Adipocyte (in vitro differentiated cells): ENCODE measurements at places on chromosomes 16 and 17.

- DNase-seq, result no peak
Observed at GRCh38 chr17:45274033-45274432, 12.1 kb upstream of the SPATA32 start.

DNA sequence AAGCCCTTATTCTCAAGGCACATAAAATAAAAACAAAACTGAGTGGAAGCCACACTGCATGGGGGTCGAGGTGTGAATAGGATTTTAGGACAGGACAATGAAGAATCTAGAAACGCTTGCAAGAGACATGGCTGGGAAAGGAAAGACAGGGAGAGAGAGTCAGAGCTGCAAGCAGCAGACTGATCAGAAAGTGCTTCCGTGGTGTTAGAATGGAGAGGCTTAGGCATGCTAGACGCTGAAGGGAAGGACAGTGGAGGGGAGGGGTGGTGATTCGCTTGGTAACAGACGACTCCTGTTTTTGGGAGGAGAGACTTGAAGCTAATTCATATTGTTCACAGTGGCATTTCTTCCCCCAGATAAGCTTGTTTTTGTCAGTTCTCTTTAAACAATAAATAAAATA lies 173.5 kb downstream of the AIPL1 start:
- no peak for DNase-seq

- DNase-seq, result no peak
Observed at GRCh38 chr17:58250344-58251011, 12.1 kb downstream of the LPO start.

DNA sequence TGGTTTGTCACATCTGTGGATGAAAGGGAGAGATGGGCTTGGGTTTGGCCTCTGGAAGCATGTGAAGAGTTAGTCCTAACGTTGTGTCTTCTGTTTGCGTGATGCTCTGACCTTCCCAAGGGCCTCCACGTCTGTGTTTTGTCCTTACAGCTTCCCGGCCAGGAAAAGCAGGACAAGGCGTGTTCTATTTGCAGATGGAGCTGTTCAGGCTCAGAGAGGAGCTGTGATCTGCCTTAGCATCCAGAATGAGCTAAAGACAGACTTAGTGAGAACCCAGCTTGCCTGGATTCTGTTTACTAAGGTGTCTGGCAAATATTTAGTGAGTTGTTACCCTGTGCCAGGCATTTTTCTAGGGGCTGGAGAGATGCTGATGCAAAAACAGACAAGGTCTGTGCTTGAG lies 282.1 kb downstream of the CBLN1 start:
- DNase-seq, result no peak

- no peak for DNase-seq
Observed at GRCh38 chr16:15932939-15933338, 16.5 kb upstream of the ABCC1 start.

DNA sequence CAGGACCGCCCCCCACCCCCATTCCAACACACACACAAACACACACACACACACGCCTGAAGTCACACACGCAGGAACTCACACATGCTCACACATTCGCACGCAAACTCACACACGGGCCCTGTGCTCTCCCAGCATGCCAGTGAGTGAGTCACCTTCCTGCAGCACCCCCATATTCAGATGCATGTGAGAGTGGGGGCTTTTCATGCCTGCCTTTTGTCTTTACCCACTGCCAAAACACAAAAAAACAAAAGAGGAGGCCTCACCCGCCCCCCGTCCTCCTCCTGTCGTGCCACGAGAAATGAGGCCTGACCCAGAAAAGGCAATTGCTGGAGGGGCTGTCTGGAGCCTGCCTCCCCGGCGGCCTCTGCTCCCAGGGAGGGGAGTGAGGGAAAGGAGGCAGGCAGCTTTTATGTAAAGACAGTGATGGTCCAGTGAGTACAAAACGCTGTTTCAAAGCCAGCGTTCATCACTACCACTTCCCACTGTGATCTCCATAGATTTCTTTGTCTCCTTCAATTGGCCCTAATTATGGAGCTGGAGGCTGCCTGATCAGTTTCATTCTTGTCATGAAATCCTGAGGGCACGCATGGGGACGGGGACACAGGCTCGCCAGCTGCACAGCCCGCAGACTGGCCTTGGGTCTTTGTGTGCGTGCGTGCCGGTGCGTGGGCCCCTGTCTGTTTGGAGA lies 29.5 kb upstream of the GSE1 start:
- DNase-seq, result peak; percentile 67

DNA sequence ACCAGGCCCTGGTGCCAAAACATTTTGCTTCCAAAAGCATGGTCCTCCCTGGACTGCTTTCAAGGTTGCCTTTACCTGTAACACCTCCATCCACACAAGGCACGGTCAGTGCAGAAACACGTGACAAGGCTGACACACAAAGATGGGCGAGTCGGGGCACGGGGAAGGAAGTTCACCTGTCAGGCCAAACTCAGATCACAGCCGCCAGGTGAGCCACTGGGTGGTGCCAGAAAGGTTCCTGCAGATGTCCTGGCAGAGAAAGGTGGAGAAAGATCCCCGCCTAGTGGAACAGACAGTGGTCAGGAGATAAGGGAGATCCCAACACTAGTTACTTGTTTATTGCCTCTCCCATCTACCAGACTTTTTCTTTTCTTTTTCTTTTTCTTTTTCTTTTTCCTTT lies 155.3 kb downstream of the AIPL1 start:
- DNase-seq, result no peak

- DNase-seq, result no peak
Observed at GRCh38 chr16:31086629-31086906, 2.2 kb downstream of the PRSS53 start.

- DNase-seq, result peak; percentile 53
Observed at GRCh38 chr17:74770498-74771318, 5.4 kb downstream of the NAT9 start.

- DNase-seq, result peak; percentile 75
Observed at GRCh38 chr17:47604598-47604927, 45.2 kb upstream of the KPNB1 start.

DNA sequence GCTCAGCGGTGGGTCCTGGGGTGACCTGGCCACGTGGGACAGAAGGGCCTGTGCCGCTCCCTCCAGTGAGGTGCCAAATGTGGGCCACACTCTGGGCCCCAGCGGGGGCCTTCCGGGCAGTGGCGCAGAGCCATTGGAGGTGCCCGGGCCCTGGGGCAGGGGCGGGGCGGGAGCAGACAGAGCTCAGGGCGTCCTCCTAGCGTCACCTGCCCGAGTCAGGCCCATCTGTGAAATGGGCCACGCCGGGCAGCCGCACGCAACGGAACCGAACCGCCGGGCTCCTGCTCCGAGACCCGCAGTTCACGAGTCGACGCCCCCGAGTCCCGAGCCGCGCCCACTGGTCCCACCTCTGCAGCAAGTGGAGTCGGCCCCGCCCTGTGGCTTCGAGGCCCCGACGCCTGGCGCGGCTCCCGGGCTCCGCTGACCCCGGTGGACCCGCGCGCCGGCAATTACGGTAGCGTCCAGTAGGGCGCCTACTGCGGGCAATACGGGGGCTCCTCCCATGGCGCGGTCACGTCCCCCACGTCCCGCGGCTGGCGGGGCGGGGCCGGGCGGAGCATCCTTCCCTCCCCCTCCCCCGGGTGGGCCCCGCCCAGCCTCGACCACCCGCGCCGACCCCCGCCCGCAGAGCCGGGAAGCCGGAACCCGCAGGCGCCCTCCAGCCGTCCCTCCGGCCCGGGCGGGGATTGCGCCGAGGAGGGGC lies 1.9 kb downstream of the SLC16A3 start:
- peak; percentile 96 for DNase-seq

DNA sequence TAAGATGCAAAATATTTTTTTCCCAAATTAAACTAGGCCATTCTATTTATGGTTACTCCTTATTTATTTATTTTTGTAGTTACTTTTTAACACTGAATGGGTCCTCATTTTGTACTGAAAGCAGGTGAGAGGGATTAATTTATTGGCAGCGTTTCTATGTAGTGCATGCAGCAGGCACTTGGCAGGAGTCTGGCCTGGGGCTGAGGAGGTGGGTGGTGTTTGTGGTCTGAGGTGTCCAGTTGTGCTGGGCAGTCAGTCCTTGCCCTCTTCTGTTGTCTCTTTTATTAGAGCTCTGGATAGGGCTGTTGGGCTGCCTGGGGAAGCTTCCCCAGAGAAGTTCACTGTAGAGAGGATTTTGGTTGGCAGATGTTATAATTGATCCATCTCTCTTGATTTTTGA lies 12.7 kb downstream of the SEC14L1 start:
- DNase-seq, result peak; percentile 42

DNA sequence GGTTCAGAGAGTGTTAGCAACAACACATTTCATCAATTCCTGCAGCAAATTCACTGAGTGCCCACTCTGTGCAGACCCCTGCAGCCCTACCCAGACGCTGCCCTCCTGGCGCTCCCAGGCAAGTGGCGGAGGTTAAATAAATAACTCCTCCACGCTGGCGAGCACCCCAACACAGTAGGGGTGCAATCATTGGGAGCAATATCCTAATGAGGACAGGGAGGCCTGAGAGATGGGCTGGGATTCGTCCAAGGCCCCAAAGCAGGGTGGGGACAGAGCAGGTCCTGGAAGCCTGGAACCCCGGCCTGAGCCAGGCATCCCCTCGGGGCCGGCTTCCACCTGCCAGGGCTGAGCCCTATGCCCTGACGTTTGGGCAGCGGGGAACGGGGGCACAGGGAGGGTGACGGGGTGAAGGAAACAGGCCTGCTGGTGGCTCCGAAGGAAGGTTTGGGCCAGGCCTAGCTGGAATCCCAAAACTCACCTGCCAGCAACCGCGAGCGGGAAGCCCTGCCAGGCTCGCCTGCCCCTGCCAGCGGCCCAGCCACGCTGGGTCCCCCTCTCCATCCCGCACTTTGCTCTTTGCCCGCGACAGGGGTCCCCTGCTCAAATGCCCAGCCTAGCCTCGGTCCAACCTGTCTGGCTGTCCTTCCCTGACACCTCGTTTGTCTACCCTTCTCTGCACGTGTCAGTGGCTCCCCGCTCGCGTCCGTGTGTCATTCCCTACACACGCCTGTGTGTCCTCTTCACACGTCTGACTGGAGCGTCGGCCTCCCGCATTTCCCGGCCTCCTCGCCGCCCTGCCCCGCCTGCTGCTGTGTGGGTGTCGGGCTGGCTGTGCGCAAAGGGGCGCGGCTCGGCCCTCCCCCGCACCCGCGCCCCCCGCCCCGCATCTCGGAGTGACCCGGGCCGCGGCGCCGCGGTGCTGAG lies 721 bp upstream of the BEAN1 start:
- DNase-seq, result no peak

DNA sequence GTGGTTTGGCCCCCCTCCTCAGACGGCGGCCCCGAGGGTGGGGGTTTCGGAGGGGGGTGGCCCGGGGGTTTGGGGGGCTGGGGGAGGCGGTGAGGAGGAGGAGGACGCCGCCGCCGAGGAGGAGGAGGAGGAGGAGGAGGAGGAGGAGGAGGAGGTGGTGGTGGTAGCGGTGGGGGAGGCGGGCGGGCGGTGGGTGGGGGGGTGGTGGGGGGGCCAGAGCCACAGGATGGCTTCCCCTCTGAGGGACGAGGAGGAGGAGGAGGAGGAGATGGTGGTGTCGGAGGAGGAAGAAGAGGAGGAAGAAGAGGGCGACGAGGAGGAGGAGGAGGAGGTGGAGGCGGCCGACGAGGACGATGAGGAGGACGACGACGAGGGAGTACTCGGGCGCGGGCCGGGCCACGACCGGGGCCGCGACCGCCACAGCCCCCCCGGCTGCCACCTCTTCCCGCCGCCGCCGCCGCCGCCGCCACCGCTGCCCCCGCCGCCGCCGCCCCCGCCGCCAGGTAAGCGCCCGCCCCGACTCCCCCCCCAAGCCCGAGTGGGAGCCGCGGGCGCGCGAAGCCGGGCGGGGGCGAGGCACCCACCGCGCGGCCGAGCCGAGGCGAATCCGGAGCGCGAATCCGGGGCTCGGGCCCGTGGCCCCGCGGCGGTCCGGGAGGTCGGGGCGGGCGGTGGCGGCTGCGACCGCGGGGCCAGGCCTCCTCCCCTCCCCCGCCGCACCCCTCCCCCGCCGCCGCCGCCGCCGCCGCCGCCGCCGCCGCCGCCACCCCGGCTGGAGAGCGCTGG lies 3.8 kb upstream of the CHD3 start:
- peak; percentile 42 for DNase-seq

DNA sequence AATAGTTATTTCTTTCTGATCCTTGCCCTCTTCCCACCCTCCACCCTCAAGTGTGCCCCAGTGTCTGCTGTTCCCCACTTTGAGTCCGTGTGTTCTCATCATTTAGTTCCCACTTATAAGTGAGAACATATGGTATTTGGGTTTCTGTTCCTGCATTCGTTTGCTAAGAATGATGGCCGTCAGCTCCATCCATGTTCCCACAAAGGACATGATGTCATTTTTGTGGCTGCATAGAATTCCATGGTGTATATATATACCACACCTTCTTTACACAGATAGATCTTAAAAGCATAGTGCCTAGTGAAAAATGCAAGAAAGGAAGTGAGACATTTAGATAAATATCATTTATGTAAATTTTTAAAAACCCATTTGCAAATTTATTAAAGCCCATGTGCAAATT lies 33.1 kb downstream of the HS3ST2 start:
- DNase-seq, result no peak

GRCh38 chr17:48295362-48296288 lies 134.4 kb downstream of the SKAP1 start:
- DNase-seq, result no peak

DNA sequence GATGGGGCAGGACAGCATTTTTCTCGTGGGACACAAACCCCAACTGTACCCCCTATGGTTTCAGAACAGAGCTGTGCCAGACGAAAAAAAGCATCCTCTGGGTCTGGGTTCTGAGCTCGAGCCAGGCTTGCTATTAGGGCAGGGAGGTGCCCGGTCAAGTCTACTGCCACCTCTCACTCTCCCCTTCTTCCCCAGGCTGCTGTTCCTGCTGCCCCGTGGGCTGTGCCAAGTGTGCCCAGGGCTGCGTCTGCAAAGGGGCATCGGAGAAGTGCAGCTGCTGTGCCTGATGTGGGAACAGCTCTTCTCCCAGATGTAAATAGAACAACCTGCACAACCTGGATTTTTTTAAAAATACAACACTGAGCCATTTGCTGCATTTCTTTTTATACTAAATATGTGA lies 1.1 kb downstream of the MT1E start:
- DNase-seq, result no peak

DNA sequence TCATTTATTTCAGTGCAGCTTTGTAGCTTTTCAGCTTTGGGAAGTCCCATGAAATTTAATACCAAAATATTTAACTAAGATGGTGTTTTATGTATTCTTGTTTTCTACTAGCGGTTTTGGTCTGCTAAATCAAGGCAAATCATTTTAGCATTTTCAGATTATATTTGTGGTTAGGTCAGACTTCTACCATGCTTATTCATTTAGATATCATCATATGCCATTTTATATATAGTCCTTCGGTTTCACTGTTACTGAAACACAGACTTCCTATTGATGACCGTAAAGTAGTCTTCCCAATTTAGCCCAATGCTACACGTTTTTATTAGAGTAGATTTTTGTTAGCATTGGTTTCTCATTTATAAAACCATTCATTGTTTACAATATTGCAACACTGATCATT lies 5.5 kb downstream of the DYNLRB2 start:
- no peak for DNase-seq
